ENCODE measurements at places on chromosomes 6 and 20.

DNA sequence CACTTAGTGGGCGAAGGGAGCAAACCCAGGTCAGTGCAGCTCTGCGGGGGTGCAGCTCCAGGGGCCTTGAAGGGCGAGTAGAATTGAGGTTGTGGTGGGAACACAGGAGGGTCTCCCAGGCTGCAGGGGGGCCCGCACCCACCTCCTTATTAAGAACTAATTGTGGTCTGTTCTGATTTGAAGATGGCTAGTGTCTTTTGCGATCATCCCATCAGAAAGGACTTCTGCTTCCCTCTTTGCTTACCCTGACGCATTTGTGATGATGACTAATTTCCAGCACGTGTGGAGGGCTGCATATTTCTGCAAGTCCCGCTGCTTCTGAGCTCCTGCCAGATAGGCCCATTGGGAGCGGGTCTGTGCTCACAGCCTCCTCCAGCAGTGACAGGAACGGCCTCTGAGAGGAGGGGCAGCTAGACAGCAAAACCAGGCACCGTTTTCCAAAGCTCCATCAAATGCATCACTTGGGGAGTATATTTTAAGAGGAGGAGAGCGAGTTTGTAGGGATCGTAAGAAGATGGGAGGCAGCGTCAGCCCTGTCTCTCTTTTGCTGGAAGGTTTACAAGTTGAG, 268.9 kb downstream of the CDH4 start:
- DNase-seq: no peak

GRCh38 chr6:106220485-106220884, 105.1 kb downstream of the ATG5 start:
- no peak for DNase-seq

GRCh38 chr6:108027056-108027455, 47.5 kb downstream of the OSTM1 start:
- no peak for DNase-seq

GRCh38 chr6:162639951-162640350, 87.6 kb downstream of the PRKN start:
- DNase-seq: no peak

DNA sequence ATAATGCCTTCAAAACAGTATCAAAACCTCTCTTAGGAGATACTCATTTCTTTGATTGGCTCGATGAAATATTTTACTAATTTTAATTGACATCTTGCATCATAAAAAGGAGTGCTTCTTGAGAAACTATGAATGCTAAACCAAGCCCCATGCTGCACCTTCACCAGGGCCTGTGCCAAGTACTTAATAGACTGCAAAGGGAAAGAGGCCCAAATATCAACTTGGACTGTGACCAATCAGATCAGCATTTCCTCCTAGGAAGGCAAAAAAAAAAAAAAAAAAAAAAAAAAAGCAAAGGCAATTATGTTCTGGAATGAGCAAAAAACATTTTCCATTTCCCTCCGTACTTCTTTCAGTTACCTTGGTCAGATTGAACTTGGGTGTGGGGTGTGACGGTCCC, 253.0 kb upstream of the SOX4 start:
- no peak for DNase-seq

DNA sequence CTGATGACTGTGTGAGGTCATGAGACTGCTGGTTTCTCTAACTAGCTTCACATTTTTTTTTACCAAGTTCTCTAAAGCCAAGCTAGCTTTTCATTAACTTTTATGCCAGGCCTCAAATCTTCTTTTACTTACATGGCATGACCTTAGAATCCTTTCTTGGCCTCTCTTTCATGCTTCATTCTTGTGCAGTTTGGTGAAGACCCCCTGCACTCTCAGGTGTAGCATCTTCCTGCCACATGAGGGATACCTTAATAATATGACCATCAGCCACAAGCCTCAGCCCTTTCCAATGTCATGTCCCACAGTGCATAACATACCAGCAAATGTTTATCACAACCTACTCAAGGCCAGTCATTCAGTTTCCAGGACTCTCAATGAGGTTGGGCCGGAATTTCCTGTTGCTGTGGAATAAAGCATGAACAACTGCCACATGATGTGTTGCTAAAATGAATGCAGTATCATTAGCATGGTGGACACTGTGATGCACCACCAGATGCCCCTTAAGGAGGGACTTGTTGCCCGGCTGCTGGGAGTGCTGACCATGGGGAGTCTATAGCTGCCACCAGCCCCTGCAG, 72.2 kb downstream of the RIN2 start:
- DNase-seq: no peak

- DNase-seq: no peak
Observed at GRCh38 chr6:119482850-119483285, 133.3 kb upstream of the MAN1A1 start.

DNA sequence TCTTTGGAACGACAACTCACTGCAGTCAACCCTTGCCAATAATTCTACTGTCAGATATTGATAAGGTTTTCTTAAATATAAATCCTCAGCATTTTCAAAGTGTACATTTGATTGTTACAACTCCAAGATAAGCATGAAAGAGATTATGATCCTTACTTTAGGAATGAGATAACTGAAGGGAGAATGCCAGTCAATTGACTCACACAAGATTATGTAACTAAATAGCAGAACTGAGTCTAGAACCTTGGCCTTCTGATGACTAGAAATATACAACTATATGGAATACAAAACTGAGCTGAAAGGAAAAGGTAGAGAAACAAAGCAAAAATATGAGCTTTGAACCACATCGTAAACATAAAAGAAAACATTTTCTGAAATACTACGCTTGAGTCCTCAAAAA, 26.9 kb upstream of the STXBP5 start:
- DNase-seq: no peak

DNA sequence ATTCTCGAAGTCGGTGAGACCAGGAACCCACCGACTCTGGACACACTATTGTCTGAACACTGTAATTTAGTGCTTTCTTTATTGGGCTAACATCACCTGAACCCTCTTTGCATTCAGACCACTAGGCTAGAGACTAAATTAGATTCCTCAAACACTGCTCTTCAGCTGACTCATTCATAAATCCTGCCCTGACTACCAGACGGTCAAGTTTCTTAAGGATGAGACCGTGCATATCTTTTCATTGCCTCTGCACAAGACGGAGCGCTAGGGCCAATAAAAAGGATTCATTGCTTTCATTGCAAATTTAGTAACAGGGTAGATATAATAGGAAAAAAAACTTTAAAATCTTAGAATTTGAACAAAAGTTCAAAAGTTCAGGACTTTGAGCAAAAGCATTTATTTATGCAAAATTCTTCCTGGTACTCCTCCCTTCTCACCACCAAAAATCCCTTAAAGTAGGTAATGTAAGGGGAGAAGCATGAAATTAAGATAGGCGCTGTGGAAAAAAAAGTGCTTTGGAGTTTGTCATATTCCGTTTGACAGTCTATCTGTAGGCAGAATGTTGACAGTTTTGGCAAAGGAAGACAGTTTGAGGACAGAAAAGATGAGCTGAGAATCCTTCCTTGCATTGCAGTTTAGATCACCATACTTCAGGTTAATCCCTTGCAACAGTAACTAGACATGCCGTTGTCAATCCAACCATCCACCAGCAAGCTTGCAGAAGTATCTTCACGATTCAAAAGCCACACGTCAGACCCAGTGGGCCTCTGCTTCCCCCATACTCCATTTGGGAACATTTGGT, 328.6 kb upstream of the JARID2 start:
- DNase-seq: no peak

DNA sequence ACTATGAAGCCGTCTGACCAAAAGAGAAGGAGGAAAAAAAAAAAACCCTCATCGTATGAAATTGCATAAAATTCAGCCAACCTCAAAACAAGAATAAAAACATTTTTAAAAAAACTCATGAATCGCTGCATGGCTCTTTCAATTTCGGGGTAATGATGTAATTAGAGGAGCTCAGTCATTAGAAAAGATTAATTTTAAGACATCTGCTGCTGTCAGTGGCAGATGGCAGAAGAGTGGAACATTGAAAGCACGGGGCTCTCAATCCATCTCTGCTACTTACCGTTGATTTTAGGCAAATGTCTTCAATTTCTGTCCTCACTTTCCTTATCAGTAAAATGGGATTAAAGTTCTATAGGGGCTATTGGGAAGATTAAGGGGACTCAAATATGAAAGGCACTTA, 79.1 kb downstream of the EYA2 start:
- DNase-seq: no peak

DNA sequence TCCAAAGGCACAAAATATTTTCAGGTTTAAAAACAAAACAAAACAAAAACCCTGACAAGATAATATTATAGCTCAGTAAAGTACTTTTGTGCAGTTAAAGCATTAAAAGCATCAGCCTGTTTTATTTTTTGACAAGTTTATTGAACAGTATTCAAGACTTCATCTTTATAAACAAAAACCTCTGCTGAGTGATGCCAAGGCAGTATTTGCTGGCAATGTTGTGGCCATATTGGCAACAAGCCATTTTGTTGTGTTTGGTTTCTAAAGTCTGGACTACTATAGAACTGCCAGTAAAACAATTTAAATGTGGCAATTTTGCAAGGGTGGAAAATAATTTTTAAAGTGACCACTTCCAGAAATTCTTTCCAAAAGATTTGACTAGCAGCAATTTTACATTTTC, 15.9 kb downstream of the CPNE1 start:
- no peak for DNase-seq

All from activated CD4-positive, CD25-positive, alpha-beta regulatory T cell treated with anti-CD3 and anti-CD28 coated beads, Interleukin-2, amount 50 U/mL, for 16 hours (primary cell).